ENCODE measurements at places on chromosomes 7 and 10. TPM values are rescaled to one million over a fixed set of nuclear protein-coding genes. Genes with fewer than 3 reads are reported as not detected.

Gene IFIT3
- 19.9 TPM for total RNA-seq

Gene CPA1
- 0.39 TPM for total RNA-seq

Gene EXOC4
- total RNA-seq = 151 TPM

Gene EGR2
- 1.7 TPM for total RNA-seq

Gene LRIT1
- total RNA-seq = not detected

Gene SLC37A3
- total RNA-seq = 68.7 TPM

Gene NUDT13
- 1.1 TPM for total RNA-seq

Gene CYP26C1
- 0.07 TPM for total RNA-seq

Gene LRRC18
- total RNA-seq = not detected

Gene WNT16
- 0.33 TPM for total RNA-seq

Gene SEC61G
- 239 TPM for total RNA-seq

Gene BMS1
- total RNA-seq = 16.1 TPM

Gene PLAC9
- total RNA-seq = 8.0 TPM

Gene AGFG2
- 5.6 TPM for total RNA-seq

Gene KLF14
- total RNA-seq = not detected

Gene ACTL6B
- not detected for total RNA-seq

Gene RADIL
- 0.13 TPM for total RNA-seq

Gene SEMA3D
- total RNA-seq = 11.8 TPM

Gene C10orf67
- not detected for total RNA-seq

Gene LRRC61
- total RNA-seq = 0.36 TPM

Gene PRTFDC1
- 15.8 TPM for total RNA-seq

Gene MOGAT3
- total RNA-seq = not detected

Gene HOXA10
- not detected for total RNA-seq

Gene MACC1
- total RNA-seq = 0.50 TPM

Gene SDK1
- 0.78 TPM for total RNA-seq

Gene DNAJB9
- 56.6 TPM for total RNA-seq

Gene ADAMTS14
- 2.5 TPM for total RNA-seq

Gene PIP
- not detected for total RNA-seq

Gene CDC14C
- total RNA-seq = not detected

Gene FAM25A
- not detected for total RNA-seq

Gene COL26A1
- not detected for total RNA-seq

Gene SEC61A2
- total RNA-seq = 10.6 TPM

Gene UBE2D4
- 14.6 TPM for total RNA-seq

Gene ECHDC3
- total RNA-seq = 4.4 TPM

Gene PAX2
- total RNA-seq = not detected

Gene EBLN1
- total RNA-seq = not detected

Gene CRYGN
- total RNA-seq = not detected

Gene RSPH10B2
- total RNA-seq = 0.20 TPM

Gene FEZF1
- total RNA-seq = not detected

Gene POLR2J2
- 3.7 TPM for total RNA-seq

Gene BAMBI
- total RNA-seq = 12.2 TPM

Gene DDC
- total RNA-seq = not detected

Gene KIF11
- total RNA-seq = 8.7 TPM

Gene MKX
- total RNA-seq = not detected
